ENCODE measurements at places on chromosomes 12 and 14.

DNA sequence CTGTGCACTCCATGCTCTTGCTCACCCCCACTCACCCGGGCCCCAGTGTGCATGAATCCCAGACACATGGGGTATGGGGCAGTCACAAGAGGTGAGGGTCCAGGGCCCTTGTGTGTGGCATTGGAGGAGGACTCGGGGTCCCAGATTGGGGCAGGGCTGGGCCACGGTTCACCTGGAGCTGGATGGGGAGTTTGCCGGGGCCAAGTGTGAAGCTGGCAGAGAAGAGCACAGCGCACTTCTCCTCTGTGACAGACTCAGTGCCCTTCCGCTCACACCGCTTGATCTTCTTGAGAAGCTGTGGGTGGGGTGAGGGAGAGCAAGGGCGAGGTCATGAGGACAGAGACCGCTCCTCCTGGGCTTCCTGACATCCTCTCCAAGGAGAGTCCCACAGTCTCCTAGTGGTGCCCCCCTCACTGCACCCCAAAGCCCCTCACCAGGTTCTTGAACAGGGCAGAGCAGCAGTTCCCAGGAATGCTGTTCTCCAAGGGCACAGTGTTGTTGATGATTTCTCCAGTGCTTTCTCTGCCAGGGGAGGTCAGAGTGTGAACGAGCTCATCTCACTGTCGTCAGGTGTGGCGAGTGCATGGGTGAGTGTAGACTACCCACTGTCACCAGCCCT is 6.8 kb downstream of the STAT6 start:
- DNase-seq, result peak; percentile 53

DNA sequence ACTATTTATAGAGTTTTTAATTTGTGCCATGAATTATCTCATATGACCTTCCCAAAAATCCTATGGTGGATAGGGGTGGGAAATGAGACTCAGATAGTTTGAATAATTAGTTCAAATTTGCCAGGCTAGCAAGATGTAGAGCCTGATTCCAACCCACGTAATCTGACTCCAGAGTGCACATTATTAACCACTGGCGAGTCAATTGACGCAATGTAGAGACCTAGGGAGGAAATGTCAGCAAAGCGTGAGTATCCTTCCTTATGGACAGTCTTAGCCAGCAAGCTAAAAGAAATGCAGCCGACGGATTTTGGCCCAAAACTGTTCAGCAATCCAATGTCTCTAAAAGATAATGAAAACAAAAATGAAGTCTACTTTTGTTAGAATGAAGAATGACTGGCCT is 193.3 kb upstream of the KRR1 start:
- DNase-seq, result no peak

DNA sequence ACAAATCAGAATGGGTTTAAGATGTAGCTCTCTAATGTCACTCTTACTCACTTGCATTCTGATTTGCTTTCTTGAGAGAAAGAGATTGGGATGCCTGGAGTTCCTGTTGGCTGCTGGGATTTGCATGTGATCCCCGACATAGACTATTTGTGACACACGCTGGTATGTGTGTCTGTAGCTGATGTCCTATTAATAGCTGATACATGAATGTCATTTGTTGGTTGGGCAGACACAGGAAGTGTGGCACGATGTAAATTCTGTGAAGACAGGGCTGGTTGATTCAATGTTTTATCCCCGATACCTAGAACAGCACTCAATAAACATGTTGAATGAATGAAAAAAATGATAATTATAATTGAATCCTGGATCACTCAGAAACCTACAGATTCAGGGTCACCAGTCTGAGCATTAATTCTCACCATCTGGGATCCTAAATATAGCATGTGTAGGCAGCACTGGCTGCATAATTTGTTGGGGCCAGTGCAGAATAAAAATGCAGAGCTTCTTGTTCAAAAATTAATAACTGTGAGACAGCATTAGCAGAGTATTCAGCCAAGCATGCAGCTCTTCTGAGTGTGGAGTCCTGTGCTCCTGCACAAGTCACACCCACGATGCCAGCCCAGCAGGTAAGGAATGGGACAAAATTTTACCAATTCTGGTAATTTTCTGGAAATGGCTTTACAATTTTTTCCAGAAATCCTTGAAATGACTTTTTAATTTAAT is 35.5 kb upstream of the SOCS2 start:
- no peak for DNase-seq

GRCh38 chr14:70416338-70416724 is 559 bp downstream of the SYNJ2BP start:
- no peak for DNase-seq

- no peak for DNase-seq
Measured at GRCh38 chr14:101222362-101223070, 319.0 kb upstream of the RTL1 start.

DNA sequence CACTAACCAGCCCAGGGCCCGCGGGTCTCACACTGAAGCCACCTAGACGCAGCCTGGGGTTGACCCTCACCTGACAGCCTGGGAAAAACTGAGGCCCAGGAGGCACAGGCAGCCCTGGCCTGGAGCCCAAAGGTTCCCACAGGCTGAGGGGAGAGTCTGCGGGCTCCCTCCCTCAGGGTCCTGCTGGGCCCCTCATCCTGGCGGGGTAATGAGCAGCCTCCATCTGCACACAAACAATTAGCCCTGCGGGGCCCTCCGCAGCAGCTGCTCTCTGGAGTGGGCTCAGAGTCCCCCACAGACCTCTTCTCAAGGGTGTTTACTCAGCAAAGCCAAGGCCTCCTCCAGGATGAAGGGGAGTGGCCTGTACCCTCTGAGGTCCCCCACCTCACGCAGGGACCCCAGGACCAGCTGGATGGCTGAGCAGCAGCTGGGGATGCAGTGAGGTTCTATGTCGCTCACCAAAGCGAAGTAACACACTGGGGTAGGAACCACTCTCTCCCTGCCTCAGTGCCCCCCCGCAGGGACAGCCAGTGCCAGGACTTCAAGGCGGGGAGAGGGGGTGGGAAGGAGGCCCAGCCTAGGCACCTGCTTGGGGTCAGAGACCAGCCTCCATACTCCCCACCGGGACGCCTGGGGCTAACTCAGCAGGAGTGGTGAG is 7.3 kb downstream of the AKT1 start:
- DNase-seq, result no peak

DNA sequence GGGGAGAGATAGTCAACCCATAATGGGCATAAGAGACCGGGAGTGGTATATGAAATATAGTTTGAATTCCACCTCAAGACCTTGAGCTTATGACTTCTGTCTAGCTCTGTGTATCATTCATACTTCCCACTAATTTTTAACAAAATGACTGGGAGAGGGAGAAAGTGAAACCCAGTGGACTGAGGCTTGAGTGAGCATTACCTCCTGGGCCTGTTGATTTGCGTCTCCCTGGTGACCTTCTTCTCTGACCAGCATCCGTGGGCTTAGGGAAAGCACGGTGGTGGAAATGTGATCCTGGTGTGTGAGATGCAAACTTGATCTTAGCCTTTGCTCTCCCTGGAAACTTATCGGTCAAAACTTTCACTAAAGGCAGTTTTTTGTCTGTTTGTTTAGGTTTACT is 207.9 kb upstream of the BCL2L14 start:
- DNase-seq, result no peak

DNA sequence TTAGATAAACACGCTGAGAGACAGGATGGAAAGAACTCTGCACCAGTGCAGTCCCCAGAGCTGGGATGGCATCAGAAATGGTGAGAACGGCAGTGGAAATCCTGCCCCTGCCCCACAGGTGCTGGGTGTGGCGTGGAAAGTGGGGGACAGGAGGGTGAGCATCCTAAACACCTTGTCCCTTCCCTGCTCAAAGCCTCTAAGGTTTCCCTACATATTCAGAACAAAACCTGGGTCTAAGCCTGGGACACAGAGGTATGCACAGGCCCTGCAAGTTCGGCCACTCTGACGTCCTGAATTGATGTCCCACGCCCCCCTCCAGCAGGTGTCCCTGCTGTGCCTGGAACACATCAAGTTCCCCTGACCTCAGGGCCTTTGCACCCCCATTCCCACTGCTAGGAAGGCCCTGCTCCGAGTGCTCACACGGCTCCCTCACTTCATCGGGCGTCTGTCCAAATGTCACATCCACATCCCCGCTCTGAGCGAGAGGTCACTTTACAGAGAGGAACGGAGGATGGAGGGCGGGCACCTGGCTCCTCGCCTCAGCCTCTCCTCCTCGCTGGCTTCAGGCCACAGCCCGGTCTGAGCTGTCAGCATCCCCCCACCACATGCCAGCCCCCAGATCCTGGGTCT is 38.5 kb upstream of the SFSWAP start:
- no peak for DNase-seq

DNA sequence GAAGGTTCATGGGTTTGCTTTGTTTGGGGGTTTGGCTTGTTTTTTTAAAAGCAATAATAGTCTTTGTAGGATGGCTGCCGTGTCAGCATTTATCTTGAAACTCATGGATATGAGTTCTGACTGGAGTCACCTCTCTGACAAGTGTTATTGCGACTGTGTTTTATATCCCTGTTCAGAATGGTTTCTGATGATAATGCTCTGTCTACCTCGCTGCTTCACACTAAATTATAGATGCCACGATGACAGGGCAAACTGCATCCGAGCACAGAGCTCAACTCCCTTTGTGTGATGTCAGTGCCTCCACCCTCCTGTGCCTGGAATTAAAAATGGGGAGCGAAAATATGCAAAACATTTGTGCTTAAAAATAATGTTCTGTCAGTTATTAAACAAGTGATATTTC is 250.8 kb downstream of the EGLN3 start:
- DNase-seq, result no peak

DNA sequence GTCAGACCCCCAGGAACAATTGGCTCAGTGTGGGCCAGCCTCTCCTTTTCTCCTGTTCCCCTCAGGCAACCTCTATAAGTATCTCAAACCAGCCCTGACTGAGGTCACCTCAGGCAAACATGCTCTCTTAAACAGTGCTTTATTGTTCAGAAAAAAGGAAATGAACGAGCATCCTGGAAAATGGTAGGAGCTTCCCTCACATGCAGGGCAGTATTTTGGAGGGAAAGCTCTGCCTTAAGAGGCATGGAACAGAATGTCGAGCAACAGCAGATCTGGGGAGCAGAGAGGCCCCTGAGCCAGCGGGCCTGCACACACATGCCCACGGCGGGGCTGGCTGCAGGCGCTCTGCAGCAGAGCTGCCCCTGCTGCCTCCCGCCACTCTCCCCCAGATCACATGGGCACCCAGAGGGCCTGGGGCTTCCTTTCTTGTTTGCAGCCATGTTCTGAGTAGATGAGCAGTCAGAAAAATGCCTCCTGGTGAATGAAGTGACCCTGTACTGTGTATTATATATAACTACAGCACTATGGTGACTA is 42.0 kb downstream of the MOK start:
- no peak for DNase-seq

DNA sequence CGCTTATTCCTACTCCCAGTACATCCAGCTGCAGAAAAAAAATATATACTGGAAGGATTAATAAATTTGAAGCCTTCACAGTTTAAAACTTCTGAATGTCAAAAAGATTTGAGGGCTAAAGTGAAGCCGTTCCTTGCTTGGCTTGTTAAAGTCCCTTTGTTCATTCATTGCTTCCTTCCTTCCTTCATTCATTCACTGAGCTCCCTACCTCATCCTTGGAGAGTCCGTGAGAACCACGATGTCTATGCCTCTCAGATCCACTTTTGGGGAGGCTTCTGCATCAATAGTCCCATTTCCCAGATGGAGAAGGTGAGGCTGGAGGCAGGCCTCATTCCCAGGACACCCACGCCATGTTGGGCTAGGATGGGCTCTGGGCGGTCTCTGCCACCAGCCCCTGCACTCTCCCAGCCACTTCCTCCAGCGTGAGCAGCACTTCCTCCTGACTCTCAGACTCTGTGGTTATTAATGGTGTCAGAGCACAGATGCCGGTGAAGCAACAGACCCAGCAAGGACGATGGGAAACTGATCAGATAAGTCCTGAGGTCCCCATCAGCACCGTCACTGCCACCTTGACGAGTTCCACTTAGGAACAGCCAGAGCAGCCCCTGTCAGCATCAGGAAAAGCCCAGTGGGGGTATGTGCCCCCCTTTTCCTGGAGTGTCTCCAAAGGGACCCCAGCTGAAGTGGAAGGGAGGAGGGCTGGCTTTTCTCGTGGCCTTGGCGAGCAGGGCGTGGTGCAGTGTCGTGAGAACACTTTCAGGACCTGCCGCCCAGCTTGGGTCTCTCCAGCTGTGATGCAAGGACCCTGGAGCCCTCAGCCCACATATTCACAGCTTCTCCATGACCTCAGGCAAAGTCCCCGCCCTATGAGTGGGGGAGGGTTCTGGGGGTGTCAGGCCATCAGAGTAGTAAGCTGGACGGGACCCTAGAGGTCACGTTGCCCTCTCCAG is 21.2 kb downstream of the ASB2 start:
- DNase-seq, result no peak

- DNase-seq, result no peak
Measured at GRCh38 chr12:48818831-48819590, 715 bp downstream of the CACNB3 start.

DNA sequence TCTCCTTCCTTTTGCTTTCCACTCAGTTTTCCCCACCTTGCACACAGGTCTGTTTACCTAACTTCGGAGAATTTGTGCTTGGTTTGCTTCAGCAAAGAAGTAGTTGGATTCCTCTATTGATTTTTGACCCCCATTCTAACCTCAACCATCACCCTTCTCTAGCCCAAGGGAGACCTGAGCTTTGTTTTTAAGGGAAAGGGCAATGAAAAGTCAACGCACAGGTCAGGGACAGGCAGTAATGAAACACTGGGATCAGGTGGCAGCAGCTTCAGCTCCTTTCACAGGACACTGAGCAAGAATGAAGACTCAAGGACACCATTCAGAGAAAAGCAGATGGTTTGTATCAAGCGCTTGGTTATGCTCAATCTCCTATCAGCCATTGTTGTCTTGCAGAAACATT is 46.9 kb upstream of the KRR1 start:
- no peak for DNase-seq

DNA sequence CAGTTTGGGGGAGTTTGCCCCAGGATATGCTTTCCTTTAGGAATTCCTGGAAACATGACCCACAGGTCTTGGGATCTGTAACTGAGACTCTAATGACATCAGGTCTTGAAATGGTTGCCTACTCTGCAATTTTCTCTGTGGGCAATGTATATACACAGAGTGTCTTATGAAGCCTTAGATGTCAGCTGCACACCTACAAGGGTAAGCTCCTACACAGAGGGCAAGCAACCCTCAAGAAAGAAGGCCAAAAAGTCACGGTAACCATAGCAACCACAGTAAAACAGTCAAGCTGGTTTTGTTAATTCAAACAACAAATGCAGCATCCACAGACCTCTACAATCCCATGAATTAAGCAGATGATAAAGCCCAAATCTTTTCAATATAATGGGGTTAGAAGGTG is 293.0 kb downstream of the SSPN start:
- no peak for DNase-seq

DNA sequence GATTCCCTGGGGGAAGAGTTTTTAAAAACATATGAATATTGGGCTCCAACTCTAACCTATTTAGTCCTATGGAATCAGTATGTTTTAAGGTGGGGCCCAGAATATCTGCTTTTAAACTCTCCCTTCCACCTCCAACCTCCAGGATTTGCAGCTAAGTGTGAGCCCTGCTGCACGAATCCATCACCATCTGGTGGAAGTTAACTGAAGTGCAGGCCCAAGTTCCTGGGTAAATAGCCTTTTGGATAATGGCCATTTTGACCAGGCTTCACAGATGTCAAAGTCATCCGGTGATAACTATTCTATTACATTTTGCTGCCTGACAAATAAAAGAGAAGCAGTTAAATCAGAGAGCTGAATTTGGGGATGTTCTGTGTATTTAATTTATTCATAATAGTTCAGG is 58.1 kb upstream of the RMST start:
- no peak for DNase-seq

- DNase-seq, result no peak
Measured at GRCh38 chr12:107485731-107486130, 199.9 kb upstream of the PWP1 start.

- DNase-seq, result no peak
Measured at GRCh38 chr12:112906712-112907414, at the start of gene OAS1. Gene OAS1 (plus strand): TSS chr12:112906962. CDS start chr12:112907040, 78 bp downstream.

- no peak for DNase-seq
Measured at GRCh38 chr12:58459191-58459590, 461.1 kb downstream of the LRIG3 start.
